ENCODE measurements at places on chromosomes 12 and 14. TPM values are rescaled to one million over a fixed set of nuclear protein-coding genes. Genes with fewer than 3 reads are reported as not detected.

The RD3L gene
- total RNA-seq, result not detected

DNA sequence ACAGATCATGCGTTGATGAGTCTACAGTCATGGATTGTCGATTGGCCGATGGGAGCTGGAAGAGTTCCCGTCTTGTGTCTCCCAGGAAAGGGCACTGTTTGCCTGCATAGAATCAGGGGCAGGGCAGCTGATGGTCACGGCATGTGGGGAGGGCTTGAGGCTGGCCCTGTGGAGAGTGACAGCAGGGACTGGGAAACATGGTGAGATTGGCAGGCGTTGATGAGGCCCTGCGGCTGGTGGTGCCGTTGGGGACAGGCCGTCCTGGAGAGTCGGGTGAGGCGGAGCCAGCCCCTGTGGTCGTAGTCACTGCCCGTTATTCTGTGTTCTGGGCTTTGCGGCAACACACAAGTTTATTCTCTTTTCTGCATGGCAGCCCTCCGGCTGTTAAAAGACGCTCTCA lies 52.9 kb downstream of the TECPR2 start:
- no peak overlapping the region for H3K4me3 ChIP-seq
- H3K27me3 ChIP-seq, result no peaks in the 10 kb centered on the region
- peaks cover 2% of the 10 kb centered on the region for H3K36me3 ChIP-seq
- H3K27ac ChIP-seq, result no peak overlapping the region

The PAPLN gene
- 9.5 TPM for total RNA-seq

The SRRM4 gene
- total RNA-seq, result not detected

DNA sequence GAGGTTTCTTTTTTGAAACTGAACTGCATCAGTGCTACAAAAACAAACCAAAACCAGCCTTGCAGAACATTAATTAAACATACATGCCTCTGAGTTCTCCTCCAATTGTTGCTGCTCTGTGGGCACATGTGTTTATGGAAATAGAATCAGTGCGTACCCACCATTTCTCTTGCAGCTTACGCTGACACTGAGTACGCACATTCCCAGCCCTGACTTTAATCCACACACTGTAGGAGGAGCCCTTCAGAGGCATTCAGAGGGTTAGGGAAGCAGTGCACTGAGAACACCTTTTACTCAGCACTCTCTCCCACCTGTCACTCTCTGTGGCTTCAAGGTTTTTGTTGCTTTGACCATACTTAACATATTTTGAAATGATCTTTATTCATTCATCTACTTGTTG lies 250.5 kb upstream of the PWP1 start:
- H3K27ac ChIP-seq, result no peak overlapping the region
- no peak for DNase-seq

GRCh38 chr14:78424311-78424710 lies 254.1 kb downstream of the NRXN3 start:
- no peak overlapping the region for H3K27ac ChIP-seq
- H3K36me3 ChIP-seq, result no peaks in the 10 kb centered on the region
